Stimulated activated naive B cell treated with anti-CD40 and anti-IgM and Interleukin-4, amounts not matched to agents 10 μg/mL and 1 μg/mL and 100 μg/mL, for 72 hours (primary cell): ENCODE measurements at places on chromosomes 7 and 10.

DNA sequence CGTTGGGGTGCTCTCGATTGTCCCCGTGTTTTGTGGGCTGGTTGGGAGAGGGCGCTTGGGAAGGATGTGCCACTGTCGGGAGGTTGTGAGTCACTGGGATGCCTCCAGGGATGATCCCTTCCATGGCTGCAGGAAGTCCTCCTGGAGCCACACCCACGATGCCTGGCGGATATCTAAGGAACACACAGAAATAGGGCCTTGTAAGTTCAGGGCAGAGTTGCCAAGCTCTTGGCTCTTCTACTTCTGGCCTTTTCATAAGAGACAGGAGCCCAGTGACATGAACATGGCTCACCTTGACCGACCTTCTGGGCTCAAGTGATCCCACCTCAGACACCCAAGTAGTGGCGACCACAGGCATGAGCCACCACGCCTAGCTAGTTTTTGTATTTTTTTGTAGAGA, 47.6 kb downstream of the ZRANB1 start:
- peaks cover 31% of the 10 kb centered on the region for H3K36me3 ChIP-seq
- H3K27me3 ChIP-seq, result no peaks in the 10 kb centered on the region
- H3K27ac ChIP-seq, result peak overlapping the region; percentile 59
- H3K4me1 ChIP-seq, result peaks cover 24% of the 10 kb centered on the region
- no peak for DNase-seq
- no peak overlapping the region for H3K4me3 ChIP-seq

GRCh38 chr7:93779115-93779514, 111.4 kb downstream of the TFPI2 start:
- no peaks in the 10 kb centered on the region for H3K4me1 ChIP-seq
- H3K27ac ChIP-seq, result no peak overlapping the region
- H3K4me3 ChIP-seq, result no peak overlapping the region
- DNase-seq, result no peak
- H3K36me3 ChIP-seq, result no peaks in the 10 kb centered on the region

DNA sequence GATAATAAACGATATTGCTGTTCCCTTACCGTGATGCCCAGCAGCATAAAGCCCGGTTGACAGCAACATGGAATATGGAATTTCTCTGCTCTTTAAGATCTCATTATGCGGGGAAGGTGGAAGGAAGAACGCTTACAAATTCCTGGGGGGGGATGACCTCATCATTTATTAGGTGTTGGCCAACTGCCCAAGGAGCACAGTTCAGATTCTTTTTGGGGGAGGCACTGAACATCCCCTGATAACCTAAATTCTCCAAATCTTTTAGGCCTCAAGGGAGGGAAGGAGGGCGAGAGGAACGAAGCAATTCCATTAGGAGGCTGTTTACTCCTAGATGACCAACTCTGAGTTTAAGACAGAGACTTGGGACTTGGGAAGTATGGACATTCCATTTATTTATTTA, 5.2 kb upstream of the COL26A1 start:
- no peak overlapping the region for H3K27ac ChIP-seq
- no peak for DNase-seq
- no peaks in the 10 kb centered on the region for H3K36me3 ChIP-seq
- H3K4me1 ChIP-seq, result no peaks in the 10 kb centered on the region
- peaks cover 29% of the 10 kb centered on the region for H3K27me3 ChIP-seq

GRCh38 chr10:82813856-82814255, 938.9 kb downstream of the NRG3 start:
- H3K36me3 ChIP-seq, result no peaks in the 10 kb centered on the region
- DNase-seq, result no peak
- H3K27ac ChIP-seq, result no peak overlapping the region
- H3K4me1 ChIP-seq, result no peaks in the 10 kb centered on the region

GRCh38 chr10:35570397-35570796, 34.7 kb upstream of the GJD4 start:
- no peak overlapping the region for H3K4me3 ChIP-seq
- no peaks in the 10 kb centered on the region for H3K4me1 ChIP-seq
- H3K27ac ChIP-seq, result no peak overlapping the region
- H3K36me3 ChIP-seq, result peaks cover 37% of the 10 kb centered on the region

DNA sequence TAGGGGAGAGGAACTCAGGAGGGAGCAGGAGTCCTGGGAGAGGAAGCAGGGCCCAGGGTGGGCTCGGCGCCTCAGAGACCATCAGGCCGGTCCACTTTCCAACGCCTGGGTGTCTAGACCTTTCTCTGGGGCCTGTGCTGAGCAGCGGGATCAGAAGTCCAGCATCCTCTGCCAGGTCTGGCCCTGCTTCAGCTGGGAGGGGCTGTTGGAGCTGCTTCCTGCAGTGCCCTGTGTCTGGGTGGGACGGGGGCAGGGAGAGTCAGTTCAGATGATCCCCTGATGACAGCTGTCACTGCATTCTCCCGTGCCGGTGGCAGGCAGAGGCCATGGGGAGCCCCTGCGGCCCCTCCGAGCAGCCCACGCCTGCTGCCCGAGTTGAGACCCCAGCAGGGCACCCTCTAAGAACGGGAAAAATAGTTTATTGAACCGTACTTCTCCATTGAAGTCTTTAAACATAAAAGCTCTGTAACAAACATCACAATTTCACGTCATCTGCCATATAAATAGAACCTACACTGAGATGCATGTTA, 23.3 kb downstream of the AP5Z1 start:
- peaks cover 7% of the 10 kb centered on the region for H3K4me1 ChIP-seq
- DNase-seq, result no peak
- peaks cover 10% of the 10 kb centered on the region for H3K36me3 ChIP-seq
- H3K27ac ChIP-seq, result no peak overlapping the region
- no peaks in the 10 kb centered on the region for H3K27me3 ChIP-seq
- H3K4me3 ChIP-seq, result no peak overlapping the region

DNA sequence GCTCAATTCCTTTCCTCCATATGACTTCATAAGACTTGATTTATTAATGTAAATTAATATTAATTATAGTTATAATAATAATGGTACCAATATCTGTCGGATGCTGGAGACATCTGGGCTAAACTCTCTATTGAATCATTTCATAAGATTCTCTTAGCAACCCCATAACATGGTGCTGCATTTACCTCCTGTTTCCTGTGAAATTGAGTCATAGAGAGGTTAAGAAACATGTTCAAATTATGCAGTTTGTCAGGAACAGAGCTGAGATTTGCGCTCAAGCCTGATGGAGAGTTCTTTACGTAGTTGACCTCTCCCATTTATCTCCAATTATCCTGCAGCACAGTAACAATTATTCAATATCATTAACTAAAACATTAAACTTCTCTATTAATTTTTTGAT, 621.8 kb upstream of the FZD8 start:
- H3K27me3 ChIP-seq, result no peaks in the 10 kb centered on the region
- no peaks in the 10 kb centered on the region for H3K36me3 ChIP-seq
- H3K27ac ChIP-seq, result no peak overlapping the region

- H3K4me1 ChIP-seq, result peaks cover 25% of the 10 kb centered on the region
- no peak for DNase-seq
- H3K27ac ChIP-seq, result no peak overlapping the region
- peaks cover 6% of the 10 kb centered on the region for H3K27me3 ChIP-seq
- H3K4me3 ChIP-seq, result no peak overlapping the region
These were observed 57.1 kb downstream of the ZNF467 start for GRCh38 chr7:149716007-149716931.

- no peak for DNase-seq
- no peak overlapping the region for H3K4me3 ChIP-seq
- H3K27ac ChIP-seq, result no peak overlapping the region
These were observed 377.9 kb downstream of the DNAJB9 start for GRCh38 chr7:108947526-108947925.

- H3K27ac ChIP-seq, result no peak overlapping the region
- DNase-seq, result no peak
- peaks cover 11% of the 10 kb centered on the region for H3K36me3 ChIP-seq
- peaks cover 34% of the 10 kb centered on the region for H3K27me3 ChIP-seq
- no peak overlapping the region for H3K4me3 ChIP-seq
These were observed 109.4 kb downstream of the ARHGAP22 start for GRCh38 chr10:48495282-48496045.

- DNase-seq, result no peak
- H3K27me3 ChIP-seq, result no peaks in the 10 kb centered on the region
- H3K4me3 ChIP-seq, result no peak overlapping the region
- no peak overlapping the region for H3K27ac ChIP-seq
These were observed 190.9 kb downstream of the BMPER start for GRCh38 chr7:34096198-34096651.

DNA sequence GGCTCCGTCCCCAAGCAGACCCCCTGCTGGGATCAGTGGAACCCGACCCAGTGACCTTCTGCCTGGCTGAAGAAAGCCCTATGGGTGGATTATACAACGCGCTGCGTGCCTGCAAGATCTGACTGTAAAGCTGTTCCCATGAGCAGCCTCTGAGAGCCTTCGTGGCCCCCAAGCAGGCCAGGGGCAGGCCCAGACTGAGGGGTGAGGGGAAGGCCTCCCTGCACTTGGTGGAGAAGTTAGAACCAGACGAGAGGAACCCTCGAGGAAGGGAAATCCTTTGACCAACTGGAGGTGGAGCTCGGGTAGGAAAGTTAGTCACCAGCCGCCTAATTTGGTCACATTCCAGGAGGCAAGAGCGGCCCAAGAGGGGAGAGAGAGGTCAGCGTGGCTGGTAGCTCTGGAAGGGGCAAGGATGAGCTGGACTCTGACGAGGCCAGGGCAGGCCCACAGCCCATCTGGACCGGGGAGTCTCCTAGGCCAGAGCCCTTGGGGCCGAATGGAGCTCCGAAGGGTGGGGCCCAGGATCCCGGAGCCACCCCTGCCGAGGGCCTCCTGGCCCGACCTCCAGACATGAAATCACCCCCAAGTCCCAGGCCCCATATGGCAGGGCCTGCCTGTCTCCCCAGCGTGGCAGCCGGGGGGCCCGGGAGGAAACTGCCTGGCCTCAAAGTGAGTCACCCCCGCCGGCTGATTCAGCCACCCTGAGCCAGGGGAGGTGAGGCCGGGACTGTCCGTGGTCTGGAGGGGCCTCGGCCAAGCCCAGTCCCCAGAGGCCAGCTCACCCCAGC, 23.3 kb upstream of the PDGFA start:
- H3K27me3 ChIP-seq, result peaks cover 11% of the 10 kb centered on the region
- peaks cover 7% of the 10 kb centered on the region for H3K4me1 ChIP-seq
- no peak for DNase-seq
- no peak overlapping the region for H3K4me3 ChIP-seq

- H3K27ac ChIP-seq, result no peak overlapping the region
- no peak overlapping the region for H3K4me3 ChIP-seq
- peaks cover 8% of the 10 kb centered on the region for H3K36me3 ChIP-seq
- H3K27me3 ChIP-seq, result no peaks in the 10 kb centered on the region
- DNase-seq, result no peak
These were observed 7.0 kb upstream of the PANK1 start for GRCh38 chr10:89651916-89652573.

DNA sequence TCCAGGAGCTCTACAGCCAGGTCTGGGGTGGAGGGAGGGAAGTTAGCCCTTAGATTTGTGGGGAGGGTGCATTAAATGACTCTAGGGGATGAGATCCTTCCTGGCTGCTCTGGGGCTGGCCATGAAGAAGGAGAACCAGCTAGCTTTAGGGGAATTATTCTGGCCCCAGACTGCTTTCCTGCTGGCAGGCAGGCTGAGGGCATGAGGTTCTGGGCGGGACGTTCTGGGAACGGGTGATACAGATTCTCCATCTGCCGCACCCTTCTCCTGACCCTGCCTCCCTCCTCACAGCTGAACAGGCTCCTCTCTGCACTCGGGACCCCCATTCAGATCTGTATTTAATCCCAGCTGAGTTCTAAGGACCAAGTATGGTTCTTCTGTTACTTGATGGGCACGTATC, 23.9 kb downstream of the GOLGA7B start:
- H3K4me3 ChIP-seq, result no peak overlapping the region
- H3K27me3 ChIP-seq, result peaks cover 11% of the 10 kb centered on the region
- DNase-seq, result no peak
- H3K36me3 ChIP-seq, result no peaks in the 10 kb centered on the region

DNA sequence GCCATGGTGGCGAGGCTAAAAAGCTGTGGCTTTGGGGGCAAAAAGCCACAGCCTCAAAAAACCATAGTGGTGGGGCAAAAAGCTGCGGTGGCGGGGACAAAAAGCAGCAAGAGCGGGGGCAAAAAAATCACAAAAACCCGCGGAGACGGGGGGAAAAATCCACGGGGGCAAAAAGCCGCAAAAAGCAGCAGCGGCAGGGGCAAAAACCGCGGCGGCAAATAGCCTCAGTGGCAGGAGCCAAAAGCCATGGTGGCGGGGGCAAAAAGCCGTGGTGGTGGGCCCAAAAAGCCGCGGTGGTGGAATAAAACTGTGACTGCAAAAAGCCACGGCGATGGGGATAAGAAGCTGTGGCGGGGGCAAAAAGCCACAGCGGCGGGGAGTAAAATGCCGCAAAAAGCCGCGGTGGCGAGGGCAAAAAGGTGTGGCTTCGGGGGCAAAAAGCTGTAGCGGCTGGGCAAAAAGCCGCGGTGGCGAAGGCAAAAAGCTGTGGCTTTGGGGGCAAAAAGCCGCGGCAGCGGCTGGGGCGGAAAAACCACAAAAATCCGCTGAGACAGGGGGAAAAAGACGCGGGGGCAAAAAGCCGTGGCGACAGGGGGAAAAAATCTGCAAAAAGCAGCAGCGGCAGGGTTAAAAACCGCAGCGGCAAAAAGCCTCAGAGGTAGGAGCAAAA, 526.6 kb downstream of the ZNF33B start:
- no peaks in the 10 kb centered on the region for H3K4me1 ChIP-seq
- no peaks in the 10 kb centered on the region for H3K27me3 ChIP-seq
- DNase-seq, result no peak
- no peak overlapping the region for H3K27ac ChIP-seq
- H3K36me3 ChIP-seq, result no peaks in the 10 kb centered on the region

DNA sequence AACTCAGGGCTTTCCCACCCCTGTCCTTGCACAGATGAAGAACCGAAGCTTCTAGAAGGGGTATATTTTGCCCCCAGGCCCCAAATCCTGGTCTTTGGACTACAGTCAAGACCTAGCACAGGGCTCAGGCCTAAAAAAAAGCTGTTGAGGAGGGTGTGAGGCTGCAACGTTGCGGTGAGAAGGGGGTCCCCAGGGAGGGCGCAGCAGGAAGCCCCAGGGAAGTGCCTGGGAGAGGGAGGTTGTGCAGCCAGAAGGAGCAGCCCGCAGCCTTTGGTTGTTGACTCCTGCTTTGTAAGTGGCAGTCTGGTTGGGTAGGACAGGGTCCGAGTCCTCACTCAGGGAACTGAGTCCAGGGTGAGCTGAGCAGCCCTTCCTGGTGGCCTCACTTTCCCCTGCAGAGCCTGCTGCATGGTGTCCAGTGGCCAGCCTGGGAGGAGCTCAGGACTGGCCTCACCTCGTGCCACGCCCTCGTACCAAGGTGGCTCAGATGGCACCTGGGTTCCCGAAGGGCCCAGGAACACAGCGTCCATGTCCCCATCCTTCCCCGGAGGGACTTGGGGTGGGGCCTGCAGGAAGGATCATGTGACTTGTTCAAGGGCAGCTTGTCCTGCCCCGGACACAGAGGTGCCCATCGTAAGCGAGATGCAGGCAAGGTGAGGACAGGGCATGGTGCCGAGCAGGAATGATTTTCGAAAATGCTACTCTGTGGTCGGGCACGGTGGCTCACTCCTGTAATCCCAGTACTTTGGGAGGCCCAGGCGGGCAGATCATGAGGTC, 166.4 kb upstream of the TNRC18 start:
- no peak for DNase-seq
- no peak overlapping the region for H3K4me3 ChIP-seq
- H3K4me1 ChIP-seq, result peaks cover 30% of the 10 kb centered on the region
- no peaks in the 10 kb centered on the region for H3K36me3 ChIP-seq

- H3K36me3 ChIP-seq, result peaks cover 19% of the 10 kb centered on the region
- no peaks in the 10 kb centered on the region for H3K27me3 ChIP-seq
- peaks cover 6% of the 10 kb centered on the region for H3K4me1 ChIP-seq
- no peak overlapping the region for H3K4me3 ChIP-seq
- no peak for DNase-seq
These were observed 282.4 kb downstream of the EXOC4 start for GRCh38 chr7:133535308-133535707.

GRCh38 chr10:778626-779330, 89.3 kb upstream of the DIP2C start:
- H3K27me3 ChIP-seq, result peaks cover 30% of the 10 kb centered on the region
- H3K36me3 ChIP-seq, result no peaks in the 10 kb centered on the region
- H3K27ac ChIP-seq, result no peak overlapping the region
